Stimulated activated CD8-positive, alpha-beta memory T cell treated with anti-CD3 and anti-CD28 coated beads, Interleukin-7, amount 100 ng/mL, for 24 hours (primary cell): ENCODE measurements at places on chromosomes 6 and 20.

DNA sequence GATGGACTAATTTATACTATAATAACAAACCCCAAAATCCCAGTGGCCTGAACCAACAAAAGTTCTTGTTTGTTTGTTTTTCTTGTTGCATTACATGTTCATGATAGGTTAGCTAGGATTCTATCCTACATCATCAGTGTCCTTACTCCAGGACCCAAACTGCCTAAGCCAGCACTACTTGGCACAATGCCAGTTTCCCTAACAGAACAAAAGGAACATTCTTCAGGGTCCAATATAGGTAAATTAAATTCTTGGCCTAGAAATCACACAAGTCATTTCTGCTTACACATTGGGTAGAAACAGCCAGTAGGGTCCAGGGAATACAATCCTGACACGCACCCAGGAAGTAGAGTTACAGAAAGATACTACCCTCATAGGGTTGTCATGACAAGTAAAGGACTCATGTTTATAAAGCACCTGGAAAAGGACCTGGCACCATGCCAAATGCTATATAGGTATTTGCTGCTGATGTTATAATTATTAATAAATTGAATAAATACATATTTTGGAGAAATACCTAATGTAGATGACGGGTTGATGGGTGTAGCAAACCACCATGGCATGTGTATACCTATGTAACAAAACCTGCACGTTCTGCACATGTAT, 38.8 kb downstream of the RCAN2 start:
- DNase-seq = no peak

- no peak for DNase-seq
Observed at GRCh38 chr6:132812255-132812732, 2.1 kb upstream of the RPS12 start.

GRCh38 chr20:34978092-34978744, 22.6 kb downstream of the MYH7B start:
- no peak for DNase-seq

- no peak for DNase-seq
Observed at GRCh38 chr6:11750682-11751081, 27.9 kb downstream of the ADTRP start.

DNA sequence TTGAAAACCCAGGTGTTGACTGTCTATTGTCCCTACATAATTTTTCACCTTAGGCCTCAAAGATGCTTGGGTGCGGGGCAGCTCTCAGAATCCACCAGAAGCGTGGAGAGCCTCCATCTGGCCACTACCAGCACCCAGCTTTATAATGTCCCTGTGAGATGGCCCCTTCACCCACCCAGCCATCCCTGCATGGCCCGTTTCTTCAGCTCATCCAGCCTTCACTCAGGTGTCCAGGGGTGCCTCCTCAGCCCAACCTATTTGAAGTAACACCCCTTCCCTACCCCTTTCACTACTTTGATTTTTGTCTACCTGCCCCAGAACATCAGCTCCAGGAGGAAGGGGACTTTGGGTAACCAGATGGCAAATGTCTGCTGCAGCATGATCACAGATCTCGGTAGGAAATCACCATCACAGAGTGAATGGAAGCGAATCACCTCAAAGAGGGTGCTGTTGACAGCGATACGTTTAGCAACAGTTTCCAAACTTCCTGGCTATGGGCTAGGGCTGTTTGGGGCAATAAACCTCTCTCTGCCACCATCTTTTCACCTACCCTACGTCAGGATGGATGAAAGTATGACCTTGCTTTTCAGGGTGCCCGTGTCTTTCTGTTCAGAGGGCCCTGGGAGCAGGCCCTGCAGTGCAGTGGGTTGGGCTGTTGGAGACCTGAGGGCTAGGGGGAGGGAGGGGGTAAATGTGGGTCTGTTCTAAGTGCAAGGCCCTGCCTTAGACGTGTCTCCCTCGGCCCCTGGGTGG, 1.2 kb upstream of the SLC17A9 start:
- DNase-seq = no peak

- no peak for DNase-seq
Observed at GRCh38 chr20:24648481-24648880, 179.1 kb downstream of the SYNDIG1 start.

DNA sequence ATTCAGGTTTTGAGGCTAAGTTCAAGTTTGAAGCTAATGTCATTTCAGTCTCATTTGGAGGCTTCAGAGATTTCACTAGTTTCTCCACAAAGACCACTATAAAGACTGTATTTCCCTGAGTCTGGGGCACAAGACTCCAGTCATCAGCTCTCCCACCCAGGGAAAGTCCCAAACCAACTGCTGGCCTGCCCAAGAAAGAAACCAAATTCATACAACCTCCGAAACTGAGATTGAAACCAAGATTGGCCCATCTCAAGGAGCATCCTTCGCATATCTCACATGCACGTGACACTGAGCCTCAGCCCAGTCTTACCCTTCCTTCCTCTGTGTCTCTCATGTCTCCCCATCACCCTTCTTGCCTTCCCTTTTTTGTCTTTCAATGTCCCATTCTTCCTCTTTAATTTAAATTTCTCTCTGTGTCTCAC, 3.5 kb upstream of the LTA start:
- DNase-seq = no peak

GRCh38 chr6:5671601-5672559, 334.8 kb downstream of the NRN1 start:
- no peak for DNase-seq

DNA sequence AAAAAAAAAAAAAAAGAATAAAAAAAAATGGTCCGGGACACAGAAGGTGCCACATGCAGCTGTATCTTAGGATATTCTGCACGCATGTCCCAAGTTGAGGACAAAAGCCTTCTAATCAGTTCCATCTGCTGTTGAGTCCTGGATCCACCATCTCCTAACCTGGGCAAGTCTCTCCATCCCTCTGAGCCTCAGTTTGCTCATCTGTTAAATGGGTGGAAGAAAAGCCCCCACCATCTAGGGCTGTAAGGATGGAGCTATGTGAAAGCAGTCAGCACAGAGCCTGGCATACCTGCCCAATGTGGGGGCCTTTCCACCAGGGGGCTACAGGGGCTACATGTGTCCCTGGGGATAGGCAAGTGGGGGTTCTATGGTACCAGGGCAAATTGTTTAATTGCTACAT, 208.4 kb downstream of the ZMYND8 start:
- no peak for DNase-seq

- no peak for DNase-seq
Observed at GRCh38 chr20:62547364-62547763, 71.6 kb upstream of the GATA5 start.

GRCh38 chr6:3869284-3869631, 20.1 kb downstream of the FAM50B start:
- DNase-seq = no peak

DNA sequence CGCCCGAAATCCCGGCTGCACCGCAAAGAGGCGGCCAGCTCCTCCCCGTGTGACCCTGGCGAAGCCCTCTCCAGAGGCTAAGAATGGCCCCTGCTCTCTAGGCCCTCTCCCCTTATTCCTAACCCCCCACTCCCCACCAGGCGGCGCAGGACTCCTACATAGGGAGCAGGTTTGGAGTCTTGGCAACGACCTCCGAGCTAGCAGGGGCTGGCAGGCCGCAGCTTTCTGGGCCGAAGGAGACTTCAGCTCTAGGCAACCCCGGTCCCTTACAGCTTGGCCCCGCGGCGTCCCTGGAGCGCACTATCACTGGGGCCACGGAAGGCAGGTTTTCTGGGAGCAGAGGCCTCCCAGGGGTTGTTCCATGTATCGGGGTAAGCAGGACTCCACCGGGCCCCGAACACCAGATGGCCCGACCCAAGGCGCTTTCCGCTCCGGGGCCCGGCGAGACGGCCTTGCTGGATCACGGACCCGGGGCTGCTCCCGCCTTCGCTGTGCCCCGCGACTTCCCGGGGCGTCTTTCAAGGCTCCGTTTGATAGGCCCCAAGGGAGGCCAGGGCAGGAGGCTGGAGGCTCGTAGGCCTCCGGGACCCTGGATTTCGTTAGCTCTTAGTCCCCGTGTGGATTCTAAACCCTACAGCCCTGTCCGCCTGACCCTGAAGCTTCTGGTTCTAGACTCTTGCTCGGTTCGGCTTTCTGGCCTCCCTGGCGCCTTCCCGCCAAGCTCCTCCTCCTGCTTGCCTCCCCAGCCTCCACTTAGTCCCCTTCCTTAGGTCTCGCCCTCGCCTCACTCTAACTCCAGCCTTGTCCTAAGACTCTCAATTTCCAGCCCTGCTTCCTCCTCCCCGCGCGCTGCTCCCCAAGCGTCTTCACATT, 1.9 kb downstream of the SLC32A1 start:
- DNase-seq = no peak

DNA sequence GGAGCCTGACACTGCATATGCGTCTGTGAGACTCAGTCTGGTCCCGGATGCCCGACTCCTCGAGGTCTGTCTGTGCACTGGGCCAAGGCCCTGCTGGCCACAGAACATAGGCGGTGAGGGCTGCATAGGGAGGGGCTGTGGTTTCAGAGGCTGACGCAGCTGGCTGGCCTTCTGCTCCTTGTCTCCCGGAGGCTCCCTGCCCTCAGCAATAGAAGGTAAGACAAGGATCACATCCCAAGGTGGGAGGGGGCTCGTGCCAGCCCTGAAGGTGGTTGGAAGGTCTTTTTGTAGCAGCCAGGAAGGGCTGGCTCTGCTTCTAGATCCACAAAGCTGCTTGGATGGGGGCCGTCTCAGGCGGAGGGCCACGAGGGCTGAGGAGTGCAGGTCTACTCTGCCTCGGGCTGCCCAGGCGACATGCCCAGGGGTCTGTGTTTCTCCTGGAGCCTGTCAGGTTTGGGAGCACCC, 239.8 kb upstream of the SULF2 start:
- no peak for DNase-seq

GRCh38 chr6:157272372-157272771, 50.9 kb downstream of the TMEM242 start:
- no peak for DNase-seq

- no peak for DNase-seq
Observed at GRCh38 chr20:49851991-49852390, 39.4 kb downstream of the SLC9A8 start.

- DNase-seq = no peak
Observed at GRCh38 chr20:15835811-15836210, 737.4 kb downstream of the KIF16B start.

GRCh38 chr20:58982406-58983114, 1.5 kb downstream of the NELFCD start:
- no peak for DNase-seq

GRCh38 chr6:132413499-132413802, 12.2 kb upstream of the MOXD1 start:
- DNase-seq = no peak

GRCh38 chr6:105324386-105324950, 78.4 kb downstream of the PREP start:
- no peak for DNase-seq

DNA sequence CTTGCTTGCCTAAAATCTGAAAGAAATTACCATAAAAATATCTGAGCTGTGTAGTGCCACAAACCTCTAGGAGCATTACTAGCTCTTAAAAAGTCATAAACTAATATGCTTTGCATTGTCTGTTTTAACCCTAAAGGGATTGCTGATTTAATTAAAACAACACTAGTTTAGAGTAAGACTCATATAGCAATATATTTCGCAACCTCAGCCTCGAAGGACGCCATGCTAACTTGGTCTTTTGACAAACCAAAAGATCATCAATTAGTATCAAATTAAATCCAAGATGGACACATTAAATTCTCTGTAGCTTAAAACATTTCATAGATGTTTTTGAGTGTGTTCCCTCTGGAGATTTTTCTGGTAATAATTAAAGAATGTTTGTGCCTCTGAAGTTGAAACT, 74.8 kb upstream of the KCNQ5 start:
- no peak for DNase-seq

GRCh38 chr6:90202156-90202555, 94.5 kb downstream of the BACH2 start:
- DNase-seq = no peak

DNA sequence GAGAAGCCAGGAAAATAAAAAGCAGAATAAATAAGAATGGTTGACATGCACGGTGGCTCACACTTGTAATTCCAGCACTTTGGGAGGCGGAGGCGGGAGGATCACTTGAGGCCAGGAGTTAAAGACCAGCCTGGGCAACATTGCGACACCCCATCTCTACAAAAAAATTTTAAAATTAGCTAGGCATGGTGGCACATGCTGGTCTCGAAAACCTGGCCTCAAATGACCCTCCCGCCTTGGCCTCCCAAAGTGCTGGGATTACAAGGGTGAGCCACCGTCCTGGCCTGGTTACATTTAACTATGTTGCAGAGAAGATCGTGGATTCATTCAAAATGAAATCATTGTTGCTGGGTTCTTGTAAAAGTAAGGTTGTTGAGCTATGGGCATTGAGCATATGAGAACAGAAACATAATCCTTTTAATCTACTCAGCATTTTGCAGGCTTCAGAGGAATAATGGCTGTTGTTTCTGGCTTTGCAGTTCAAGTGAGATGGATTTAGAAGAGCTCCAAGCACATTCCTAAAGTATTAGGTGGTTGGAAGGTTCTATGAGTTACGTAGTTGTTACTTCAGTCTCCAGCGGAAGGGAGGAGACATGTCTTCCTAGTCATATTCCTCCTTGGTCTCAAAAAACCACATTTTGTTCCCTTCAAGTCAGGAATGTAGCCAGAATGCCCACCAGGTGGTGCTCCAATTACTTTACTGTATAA, 45.6 kb upstream of the RAB23 start:
- no peak for DNase-seq

DNA sequence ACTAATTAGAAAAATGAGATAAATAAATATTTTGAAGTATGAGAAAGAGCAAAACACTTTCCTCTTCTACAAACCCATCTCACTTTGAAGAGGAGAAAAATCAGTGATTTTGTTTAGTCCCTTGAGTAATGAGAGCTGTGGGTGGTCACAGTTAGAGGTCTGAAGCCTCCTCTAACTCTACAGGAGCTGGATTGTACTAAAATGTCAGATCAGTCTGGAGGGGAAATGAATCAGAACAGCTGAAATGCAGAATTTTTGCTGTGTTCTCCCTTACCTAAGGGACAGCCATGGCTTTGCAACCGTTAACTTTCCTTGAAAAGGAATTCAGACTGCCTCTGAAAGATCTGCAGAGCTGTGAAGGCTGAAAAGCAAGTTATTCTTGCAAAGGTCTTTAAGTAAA, 11.4 kb upstream of the RFPL4B start:
- DNase-seq = no peak

DNA sequence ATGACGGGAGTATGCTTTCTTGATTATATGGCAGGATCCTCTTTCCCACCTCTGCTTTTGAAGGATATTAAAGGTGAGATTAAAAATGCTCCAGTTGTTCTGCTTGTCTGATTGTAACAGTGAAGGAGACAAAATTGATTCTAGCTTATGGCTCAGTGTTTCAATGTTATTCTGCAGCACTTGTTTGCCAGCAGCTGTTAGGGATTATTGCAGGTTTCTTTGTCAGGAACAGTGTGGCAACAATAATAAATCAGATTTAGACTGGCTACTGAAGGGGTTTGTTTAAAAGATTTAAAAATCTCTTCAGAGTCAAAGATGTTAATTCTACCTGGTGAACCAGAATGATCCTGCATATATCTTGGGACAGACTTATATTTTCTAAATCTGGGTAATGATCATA, 126.9 kb downstream of the LAMA2 start:
- DNase-seq = no peak

GRCh38 chr6:164690702-164691500, 618.5 kb downstream of the C6orf118 start:
- DNase-seq = no peak

DNA sequence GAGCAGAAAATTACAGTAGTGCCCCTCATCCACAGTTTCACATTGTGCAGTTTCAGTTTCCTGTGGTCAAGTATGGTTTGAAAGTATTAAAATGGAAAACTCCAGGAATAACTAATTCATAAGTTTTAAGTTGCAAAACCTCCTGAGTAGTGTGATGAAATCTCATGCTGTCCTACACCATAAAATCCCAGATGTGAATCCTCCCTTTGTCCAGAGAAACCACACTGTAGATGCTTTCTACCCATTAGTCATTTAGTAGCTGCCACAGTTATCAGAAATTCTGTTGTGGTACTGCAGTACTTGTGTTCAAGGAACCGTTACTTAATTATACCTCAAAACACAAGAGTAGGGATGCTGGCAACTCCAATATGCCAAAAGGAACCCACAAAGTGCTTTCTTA, 74.7 kb downstream of the PTCHD4 start:
- DNase-seq = no peak
